ENCODE measurements at places on chromosomes 4 and X. TPM values are rescaled to one million over a fixed set of nuclear protein-coding genes. Genes with fewer than 3 reads are reported as not detected.

DNA sequence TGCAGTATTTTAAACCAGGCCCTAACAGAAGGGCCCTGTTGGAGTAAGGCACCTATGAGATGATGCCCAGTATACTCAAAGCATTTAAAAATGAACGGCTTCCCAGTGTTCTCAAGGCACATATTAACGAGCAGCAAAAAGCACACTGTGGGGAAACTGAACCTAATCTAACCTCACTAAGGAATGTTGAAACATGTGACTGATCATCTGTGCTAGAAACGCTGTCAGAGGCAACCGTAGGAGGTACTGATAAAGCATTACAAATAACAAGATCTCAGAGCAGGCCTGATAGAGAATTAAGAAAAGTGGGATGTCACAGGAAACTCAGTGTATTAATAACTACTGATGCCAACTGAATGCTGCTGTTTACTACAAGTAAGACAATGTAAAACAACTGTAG lies 24.0 kb downstream of the ASB9 start:
- no peak for DNase-seq

DNA sequence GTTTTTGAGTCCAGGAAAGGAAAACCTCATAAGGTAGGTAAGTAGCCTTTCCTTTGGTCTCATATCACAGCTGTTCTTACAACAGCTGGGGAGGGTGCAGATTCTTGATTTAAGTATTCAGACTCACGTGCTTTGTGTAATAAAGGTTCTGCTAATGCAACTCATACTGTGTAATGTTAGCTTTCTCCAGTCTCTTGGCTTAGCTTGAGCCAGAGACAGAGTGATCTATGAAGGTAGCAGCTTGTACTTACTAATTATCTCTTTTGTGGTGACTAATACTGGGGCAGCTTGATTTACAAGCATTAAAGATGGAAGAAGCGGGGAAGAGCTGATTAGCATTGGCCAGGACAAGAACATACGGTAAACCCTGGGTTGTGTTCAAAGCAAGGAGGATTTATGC lies 80.3 kb downstream of the LNX1 start:
- no peak for DNase-seq

Gene POF1B
- polyA plus RNA-seq, result not detected

DNA sequence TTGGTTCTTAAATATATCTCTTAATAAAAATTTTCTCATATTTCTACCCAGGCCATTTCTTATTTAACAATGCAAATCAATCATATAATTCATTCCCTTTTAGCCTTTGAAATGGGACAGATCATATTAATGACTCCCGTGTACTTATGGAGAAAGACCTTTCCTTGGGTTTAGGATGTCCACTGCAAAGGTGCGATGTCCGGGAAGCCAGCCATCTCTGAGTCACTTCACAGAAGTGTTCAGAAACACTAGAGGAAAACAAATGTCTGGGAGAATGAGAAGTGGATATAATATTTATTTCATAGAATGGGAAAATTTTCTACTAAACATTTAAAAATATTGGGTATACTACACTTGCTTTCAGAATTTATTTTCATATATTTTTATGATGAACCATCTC lies 15.3 kb downstream of the INTU start:
- DNase-seq, result no peak

DNA sequence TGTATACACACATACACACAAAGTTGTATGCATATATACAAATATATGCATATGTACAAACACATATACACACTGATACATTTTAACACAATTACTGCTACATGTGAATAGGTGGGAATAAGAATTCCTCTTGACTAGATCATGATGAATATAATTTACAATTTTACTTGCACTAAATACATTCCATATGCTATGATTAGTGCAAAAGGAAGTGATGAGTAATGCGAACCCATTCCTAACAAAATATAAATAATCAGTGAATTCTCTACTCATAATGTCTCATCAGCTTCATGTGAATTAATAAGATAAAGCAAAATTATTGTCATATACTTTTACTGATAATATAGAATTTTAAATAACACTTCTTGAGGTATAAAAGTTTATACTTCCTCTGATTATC lies 1077.3 kb upstream of the PCDH10 start:
- DNase-seq, result no peak

DNA sequence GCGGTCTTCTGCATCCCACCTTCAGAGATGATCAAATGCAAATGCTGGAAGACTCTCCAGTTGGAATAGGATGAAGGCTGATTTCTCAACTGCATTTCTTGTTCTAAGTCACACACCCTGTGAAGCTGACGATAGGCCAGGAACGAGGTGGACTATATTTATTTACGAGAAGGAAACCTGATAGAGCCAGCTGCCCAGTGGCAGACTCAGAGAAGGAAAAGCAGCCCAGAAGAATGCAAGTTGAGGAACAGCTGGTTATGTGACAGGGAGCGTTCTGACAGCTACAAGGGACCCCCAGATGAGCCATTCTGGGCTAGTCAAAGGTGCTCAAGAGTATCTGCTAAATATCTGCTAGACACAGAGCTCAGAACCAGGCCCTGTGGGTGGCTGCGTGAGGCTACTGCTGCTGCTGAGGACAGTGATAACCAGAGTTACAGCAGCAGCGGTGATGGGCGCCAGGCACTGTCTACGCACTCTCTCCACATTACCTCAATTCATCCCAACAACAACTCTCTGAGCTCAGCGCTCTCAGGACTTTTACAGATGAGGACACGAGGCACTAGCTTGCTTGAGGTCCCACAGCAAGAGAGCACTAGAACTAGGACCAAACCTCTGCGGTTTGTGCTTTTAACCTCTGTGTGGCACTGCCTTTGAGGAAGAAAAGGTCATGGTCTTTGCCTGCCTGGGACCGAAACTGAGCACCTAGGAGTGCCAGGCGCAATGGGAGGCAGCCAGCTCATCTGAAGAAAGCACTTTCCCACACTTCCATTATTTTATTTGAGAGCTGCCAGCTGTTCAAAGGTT lies 69.0 kb downstream of the GATB start:
- no peak for DNase-seq

Measured in immature natural killer cell (primary cell).